Activated T-helper 9 cell treated with anti-CD3 and anti-CD28 coated beads, Interleukin-2, amount 50 U/mL, for 16 hours (primary cell): ENCODE measurements at places on chromosomes 2 and 18.

DNA sequence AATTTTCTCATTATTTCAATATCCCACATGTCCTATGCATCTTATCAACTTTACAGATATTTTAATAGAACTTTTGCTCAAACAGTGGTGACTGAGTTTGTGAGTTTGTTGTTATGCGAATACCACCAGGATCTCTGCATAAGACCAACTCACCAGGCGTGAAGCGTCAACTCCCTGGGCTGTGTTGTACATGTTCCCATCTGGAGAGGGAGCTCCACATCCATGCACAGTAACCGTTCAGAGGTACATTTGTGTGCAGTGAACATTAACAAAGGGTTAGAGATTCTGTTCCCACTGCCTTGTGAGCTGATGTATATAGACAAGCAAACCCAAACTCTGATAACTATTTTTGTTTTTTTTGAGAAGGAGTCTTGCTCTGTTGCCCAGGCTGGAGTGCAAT, 188.7 kb downstream of the MYT1L start:
- no peak for DNase-seq

DNA sequence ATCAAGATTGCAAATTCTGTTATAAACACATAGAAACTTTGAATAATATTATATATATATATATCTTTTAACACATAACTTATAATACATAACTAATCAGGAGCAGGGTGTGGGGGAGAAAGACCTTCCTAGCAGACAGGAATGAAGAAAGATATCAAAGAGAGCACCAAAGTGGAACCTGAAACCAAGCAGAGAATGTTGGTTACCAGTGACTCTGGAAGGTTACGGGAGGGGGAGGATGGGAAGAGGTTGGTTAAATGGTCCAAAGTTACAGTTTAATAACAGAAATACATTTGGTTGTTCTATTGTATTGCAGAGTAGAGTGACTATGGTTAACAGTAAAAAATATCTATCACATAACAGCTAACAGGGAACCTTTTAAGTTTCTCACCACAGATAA, 366.7 kb downstream of the LRRTM4 start:
- DNase-seq, result no peak

GRCh38 chr18:9296233-9297006, 38.2 kb upstream of the TWSG1 start:
- no peak for DNase-seq

DNA sequence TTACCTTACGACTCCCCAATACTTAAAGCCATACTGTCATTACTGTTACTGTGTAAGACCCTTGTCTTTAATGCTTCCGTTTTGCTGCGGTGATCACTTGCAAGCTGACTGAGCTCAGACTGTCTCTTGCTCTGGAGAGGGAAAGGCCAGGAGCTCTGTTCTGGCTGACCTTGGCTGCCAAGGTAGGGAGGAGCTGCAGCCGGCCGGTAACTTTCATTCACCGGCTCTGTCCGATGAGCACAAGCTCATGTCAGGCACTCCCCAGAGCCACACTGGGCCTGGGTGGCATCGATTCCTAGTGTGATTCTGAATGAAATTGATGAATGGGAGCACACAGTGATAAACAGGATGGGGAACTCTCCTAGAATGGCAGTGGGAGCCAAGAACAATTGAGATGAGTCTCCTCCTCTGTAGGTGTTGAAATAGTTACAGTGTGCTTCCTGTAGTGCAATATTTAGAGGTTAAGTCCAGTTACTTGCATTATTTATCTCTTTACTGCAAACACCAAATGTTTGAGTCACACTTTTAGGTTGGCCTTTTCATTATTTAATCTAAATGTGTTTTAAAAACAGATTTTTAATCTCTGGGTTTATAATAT, 100.9 kb downstream of the ATP9B start:
- DNase-seq, result no peak

GRCh38 chr2:214389334-214389733, 21.5 kb upstream of the VWC2L start:
- no peak for DNase-seq

DNA sequence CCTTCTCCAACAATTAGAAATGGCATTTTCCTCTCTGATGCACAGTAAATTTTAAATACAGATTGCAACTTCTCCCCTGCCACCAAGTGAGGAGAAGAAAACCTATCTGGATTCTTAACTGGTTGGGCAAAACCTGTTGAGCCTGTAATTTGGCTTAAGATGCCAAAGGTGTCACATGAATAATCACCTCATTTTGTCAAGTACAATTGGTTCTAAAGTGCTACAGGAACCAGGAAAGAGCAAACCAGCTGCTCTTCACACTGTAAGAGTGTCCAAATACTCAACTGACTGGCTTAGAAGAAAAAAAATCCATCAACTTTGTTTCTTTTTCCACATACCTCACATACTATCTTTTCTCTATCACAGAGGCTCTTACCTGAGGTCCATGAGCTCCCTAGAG, 35.4 kb downstream of the NPC1 start:
- DNase-seq, result no peak

DNA sequence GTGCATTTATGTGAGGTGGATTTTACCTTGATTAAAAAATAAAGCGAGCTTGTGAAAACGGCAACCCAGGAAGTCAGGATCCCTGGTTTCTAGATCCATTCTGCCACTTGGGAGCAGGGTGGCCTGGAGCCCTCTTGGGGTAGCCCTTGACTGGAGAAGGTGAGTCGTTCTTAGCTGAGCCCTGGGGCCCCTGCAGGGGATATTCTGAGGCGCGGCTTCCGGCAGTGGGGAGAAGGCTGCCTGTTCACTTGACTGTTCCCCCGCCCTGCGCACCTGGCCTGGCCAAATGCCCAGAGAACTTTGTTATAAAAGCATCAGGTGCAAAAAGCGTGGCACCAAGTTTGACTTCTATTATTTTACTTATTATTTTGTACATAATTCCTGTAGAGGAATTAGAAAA, 221.9 kb downstream of the DYSF start:
- DNase-seq, result no peak

- DNase-seq, result no peak
Measured at GRCh38 chr2:5111581-5111980, 580.6 kb upstream of the SOX11 start.
